Amniotic epithelial cell (primary cell): ENCODE measurements at places on chromosomes 5 and 9.
A peak's percentile ranks its signal among the peaks of the same experiment; 100 is the strongest.

DNA sequence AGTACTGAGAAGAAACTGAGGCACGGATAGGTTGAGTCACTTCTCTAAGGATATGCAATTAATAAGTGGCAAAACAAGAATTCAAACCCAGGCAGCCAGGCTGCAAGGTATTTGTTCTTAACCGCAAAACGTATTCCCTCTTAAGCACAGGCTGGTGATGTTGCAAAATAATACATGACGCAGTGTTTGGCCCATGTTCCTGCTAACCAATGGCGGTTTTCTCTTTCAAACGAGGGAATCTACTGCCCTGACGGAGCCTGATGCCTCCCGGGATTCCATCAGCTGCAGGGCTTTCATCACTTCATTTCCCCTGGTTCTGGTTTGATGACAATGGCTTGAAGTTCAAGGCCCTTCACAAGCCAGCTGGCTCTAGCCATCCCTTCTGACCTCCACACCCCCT lies 154.8 kb downstream of the SLIT3 start:
- DNase-seq: peak; percentile 99

DNA sequence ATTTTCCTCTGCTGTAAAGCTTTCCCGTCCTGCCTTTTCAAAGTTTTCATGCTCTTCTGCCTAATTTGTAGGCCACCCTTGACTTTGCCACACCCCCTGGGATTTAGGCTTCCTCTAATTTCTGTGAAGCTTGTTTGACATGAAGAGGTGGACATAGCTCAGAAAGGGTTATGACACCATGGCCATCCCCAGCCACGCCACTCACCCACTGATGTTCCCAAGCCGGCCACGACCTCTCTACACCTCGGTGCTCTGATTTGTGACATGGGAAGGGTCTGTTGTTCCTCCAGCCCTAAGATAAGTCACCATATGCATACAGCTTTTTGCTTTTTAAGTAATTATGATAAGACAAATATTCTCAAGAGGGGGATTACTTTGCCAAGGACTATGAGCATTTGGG lies 139.5 kb downstream of the BARX1 start:
- DNase-seq: no peak

DNA sequence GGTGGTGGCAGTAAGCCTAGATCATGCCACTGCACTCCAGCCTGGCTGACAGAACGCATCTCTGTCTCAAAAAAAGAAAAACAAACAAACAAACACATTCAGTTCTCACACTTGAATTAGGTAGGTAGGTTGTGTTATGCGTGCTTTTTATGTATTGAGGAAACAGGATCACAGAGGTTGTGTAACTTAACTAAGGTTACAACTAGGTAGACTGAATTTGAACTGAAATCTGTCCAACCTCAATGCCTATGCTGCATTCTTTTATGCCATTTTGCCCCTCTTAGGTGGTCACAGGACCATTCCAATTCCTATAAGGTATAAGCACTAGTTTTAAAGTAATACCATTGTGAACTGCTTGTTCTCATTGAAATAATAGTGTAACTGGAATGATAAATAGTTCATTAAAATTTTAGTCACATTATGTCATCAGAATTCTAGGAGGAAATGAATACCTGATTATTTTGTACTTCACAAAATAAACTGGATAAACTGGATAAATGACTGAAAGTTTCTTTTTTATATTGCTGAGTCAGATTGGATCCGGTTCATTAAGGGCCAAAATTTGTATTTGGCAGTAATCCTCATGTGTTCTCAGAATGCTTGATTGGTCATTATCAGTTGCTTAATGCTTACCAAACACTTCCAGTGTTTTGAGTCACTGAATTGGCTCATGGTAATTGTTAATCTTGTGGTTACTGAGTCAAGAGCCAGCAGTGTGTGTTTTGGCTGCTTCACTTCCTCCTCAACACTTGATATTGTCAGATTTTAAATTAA lies 7.1 kb downstream of the UBAP1 start:
- peak; percentile 95 for DNase-seq

DNA sequence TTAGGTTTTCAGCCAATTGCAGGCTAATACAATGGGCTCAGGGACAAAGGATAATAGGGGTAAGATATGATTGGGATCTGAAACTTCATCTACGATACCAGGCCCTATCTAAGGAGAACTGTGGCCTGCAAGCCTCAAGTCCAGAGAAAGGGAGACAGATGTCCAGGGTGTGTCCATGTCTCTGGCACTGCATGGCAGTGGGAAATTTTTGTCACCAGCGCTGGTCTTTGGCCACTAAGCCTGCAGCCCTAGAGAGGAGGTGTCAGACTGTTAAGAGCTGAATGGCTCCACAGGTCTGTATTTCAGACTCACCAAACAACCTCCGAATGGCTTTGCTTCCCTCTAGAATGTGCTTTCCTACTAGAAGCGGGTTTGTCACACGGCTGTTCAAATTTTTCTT lies 6.6 kb upstream of the CNOT6 start:
- no peak for DNase-seq

DNA sequence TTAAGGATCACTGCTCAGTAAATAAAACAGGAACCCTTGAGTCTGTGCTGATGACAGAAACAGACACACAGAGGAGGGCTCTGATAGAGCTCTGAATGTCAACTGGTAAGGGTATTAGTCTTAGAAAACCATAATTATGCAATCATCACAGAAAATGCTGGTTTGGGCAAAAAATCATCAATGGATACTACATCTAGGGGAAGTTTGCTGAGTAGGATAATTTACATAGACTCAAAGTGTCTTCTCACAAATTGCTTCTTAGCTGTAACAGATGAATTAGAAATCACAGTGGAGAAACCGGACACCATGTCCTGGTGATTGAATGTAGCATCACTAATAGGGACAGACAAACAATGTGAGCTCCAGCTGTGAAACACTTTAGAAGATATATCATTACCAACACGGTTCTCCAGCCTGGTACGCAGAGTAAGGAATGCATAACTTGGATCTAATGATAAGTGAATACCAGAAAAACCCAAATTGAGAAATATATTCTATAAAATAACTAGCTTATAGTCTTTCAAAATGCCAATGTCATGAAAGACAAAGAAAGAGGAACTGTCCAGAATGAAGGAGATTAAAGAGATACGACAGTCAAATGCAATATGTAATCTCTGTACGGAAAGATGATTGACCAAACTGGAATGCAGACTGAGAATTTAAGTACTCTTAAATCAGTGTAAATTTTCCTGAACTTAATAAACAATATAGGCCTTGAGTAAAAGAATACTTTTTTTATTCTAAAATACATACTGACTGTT lies 17.3 kb downstream of the CHD1 start:
- peak; percentile 56 for DNase-seq

GRCh38 chr5:67166460-67167285 lies 29.9 kb downstream of the CD180 start:
- no peak for DNase-seq

DNA sequence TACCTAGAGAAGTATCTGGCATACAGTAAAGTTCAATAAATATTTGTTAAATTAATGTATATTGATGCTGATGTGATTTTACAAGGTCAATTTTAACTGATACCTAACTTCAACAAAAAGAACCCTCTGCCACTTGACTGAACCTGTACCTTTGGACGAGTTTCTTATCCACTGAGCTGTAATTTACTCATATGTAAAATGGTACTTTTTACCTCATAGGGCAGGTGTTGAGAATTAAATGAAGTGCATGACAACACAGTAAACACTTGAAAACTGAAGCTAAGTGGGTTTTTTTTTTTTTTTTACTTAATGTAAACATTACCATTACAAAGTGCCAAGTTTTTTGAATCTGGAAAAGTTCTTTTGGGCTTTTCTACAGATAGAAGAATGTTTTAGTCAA lies 15.4 kb downstream of the NIPSNAP3B start:
- DNase-seq: no peak

- peak; percentile 42 for DNase-seq
These were observed 40.4 kb downstream of the ZDHHC21 start for GRCh38 chr9:14652729-14653377.

- DNase-seq: no peak
These were observed 286.0 kb upstream of the DAP start for GRCh38 chr5:11047030-11047429.

DNA sequence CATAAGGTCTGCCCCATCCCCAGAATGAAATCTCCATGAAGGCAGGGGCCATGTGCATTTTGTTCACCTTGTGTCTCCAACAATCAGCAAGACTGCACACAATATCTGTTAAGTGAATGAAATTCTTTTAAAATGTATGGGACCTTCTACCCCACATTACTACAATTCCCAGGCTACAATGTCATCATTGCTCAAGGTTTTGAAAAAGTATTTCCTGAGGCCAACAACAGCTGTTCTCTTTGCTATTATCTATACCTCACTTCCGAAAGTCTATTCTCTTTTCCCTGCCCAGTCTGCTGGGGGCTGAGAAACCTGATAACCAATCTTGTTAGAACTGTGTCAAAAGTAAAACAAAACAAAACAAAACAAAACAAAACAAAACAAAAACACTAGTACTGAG lies 29.2 kb downstream of the HOMER1 start:
- DNase-seq: peak; percentile 60

GRCh38 chr5:172891716-172892421 lies 57.8 kb downstream of the ERGIC1 start:
- DNase-seq: peak; percentile 15

- no peak for DNase-seq
These were observed 135.6 kb upstream of the PPP1R26 start for GRCh38 chr9:135343837-135344522.

DNA sequence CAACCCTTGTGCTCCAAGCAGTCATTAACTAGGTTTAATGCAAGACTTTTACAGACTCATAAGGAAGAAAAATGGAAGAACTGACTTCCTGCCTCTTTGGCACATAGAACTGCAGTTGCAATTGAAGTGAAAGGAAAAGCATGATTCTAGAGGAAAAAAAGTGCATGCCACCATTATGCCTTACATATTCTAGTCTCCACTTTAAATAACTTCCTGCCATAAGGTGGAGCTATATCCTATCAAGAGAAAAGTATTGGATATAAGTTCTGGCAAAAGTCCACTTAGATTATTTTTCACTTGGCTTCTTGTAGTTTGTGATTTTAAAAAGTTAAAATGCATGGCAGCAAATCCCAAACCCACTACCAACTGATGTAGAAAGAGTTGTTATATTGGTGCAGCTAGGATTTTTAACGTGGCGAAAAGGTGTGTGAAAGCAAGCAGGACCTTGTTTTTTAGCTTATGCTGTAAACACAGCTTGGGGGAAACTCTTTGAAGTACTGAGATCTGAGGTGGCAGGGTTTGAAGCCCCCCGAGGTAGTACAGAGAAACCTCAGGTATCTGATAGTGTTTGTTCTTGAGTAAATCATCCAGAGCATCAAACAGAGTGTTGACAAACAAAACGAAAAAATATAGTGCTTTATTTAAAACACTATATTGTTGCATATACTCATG lies 117.9 kb downstream of the ANXA1 start:
- DNase-seq: peak; percentile 58

GRCh38 chr9:5436441-5436840 lies 1.3 kb downstream of the PLGRKT start:
- no peak for DNase-seq

GRCh38 chr5:10975945-10976344 lies 214.9 kb upstream of the DAP start:
- peak; percentile 2 for DNase-seq

DNA sequence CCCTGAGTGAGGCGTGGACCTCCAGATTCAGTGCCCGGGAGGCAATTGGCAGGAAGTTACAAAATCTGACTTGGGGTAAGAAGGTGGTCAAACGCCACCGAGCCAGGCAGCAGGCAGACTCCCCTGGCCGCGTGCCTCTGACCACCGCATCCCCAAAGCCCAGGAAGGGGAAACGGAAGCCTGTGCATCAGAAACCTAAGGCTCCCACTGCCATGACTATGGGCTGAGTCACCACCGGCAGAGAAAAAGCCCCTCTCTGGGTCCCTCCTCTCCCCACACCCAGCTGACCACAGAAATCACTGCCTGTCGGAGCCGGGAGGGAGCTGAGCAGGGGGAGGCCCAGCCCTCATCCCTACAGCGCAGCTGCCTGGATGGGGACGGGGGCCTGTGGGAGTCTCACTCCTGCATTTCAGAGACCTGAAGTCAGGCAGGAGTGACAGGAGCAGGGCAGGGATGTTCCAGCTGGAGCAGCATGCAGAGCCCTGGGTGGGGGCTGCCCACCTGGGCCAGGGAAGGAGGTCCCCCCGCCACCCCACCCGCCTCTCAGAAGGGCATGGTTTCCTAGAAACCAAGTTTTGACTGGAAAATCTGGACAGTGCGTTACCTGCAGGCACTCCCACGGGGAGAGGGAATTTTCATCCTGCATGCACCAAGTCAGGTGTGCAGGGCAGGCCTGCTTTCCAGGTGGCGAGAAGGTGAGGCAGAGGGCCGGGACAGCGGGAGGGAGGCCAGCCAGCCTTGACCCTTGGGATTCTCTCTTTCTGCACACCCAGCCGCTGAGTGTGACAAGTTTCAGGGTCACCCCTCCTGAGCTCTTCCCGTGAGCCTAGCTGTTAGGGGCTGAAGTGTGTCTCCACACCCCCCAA lies 68.2 kb downstream of the LRSAM1 start:
- DNase-seq: peak; percentile 97

GRCh38 chr5:119212676-119213075 lies 141.8 kb downstream of the DMXL1 start:
- no peak for DNase-seq
